ENCODE measurements at places on chromosomes 12 and 14. TPM values are rescaled to one million over a fixed set of nuclear protein-coding genes. Genes with fewer than 3 reads are reported as not detected.
A peak's percentile ranks its signal among the peaks of the same experiment; 100 is the strongest.

GRCh38 chr12:79521576-79521975, 169.2 kb downstream of the PAWR start:
- DNase-seq, result peak; percentile 29
- H3K4me1 ChIP-seq, result peaks cover 14% of the 10 kb centered on the region
- H3K27me3 ChIP-seq, result no peaks in the 10 kb centered on the region

- H3K36me3 ChIP-seq, result peaks cover 61% of the 10 kb centered on the region
- no peak overlapping the region for H3K27ac ChIP-seq
- no peaks in the 10 kb centered on the region for H3K27me3 ChIP-seq
- H3K4me3 ChIP-seq, result no peak overlapping the region
- no peaks in the 10 kb centered on the region for H3K4me1 ChIP-seq
- no peak for DNase-seq
These were observed 35.7 kb downstream of the HNRNPC start for GRCh38 chr14:21233457-21234076.

DNA sequence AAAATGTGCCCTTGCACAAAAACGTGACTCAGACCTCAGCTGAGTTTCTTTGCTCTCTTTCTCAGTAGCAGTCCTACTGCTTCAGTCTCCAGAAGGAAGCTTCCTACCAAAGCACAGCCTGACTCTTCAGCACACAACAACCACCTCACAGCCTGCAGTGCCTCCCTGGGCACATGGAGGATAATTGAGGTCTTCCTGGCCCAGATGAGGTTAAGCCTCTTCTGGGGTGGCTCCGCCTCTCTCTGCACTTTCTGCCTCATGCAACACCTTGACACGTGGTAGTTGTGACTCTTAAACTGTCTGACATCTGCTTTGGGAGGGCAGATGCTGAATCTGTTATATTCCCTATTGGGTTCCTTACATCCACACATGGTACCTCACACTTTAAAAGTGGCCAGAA, 33.8 kb downstream of the GIT2 start:
- H3K4me1 ChIP-seq, result peaks cover 7% of the 10 kb centered on the region
- H3K4me3 ChIP-seq, result no peak overlapping the region
- H3K36me3 ChIP-seq, result peaks cover 30% of the 10 kb centered on the region
- no peak for DNase-seq

GRCh38 chr12:117809509-117809908, 159.3 kb downstream of the KSR2 start:
- H3K4me1 ChIP-seq, result no peaks in the 10 kb centered on the region
- no peak overlapping the region for H3K27ac ChIP-seq
- H3K4me3 ChIP-seq, result no peak overlapping the region
- H3K27me3 ChIP-seq, result no peaks in the 10 kb centered on the region
- no peak for DNase-seq
- no peaks in the 10 kb centered on the region for H3K36me3 ChIP-seq

RNASE1 gene
- total RNA-seq, result 4.7 TPM

GPR137C gene
- 1.1 TPM for total RNA-seq

All from astrocyte (in vitro differentiated cells and primary cell).